ENCODE measurements at places on chromosomes 2 and 18.
A peak's percentile ranks its signal among the peaks of the same experiment; 100 is the strongest.

- DNase-seq, result no peak
These were observed 16.0 kb downstream of the ASPRV1 start for GRCh38 chr2:69945441-69945840.

GRCh38 chr2:47688561-47688960 lies 94.4 kb upstream of the MSH6 start:
- DNase-seq, result peak; percentile 35

- no peak for DNase-seq
These were observed 56.3 kb downstream of the EPAS1 start for GRCh38 chr2:46353509-46353908.

- DNase-seq, result peak; percentile 82
These were observed at the start of gene MAP4K3 for GRCh38 chr2:39436592-39437521. MAP4K3 (minus strand) TSS chr2:39437285; CDS start chr2:39436987, 298 bp downstream.

DNA sequence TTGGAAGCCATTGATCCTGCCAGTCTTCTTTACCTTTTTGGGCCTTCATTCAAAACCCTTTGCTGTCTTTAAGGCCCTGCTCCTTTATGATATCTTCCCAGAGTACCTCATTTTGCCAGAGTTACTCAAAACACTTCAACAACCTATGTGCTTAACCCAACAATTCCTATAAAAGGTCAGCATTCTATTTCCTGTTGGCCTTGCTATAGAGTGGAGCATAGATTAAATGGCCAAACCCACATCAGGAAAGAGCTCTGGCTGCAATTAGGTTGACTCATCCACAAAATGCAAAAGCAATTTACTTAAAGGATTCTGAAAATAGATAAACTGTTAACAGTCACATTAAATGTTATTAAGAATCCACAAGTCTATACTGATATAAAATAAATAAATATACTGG lies 21.2 kb downstream of the MRPL33 start:
- no peak for DNase-seq

- DNase-seq, result no peak
These were observed 125.6 kb upstream of the PKDCC start for GRCh38 chr2:41922177-41922576.

GRCh38 chr2:177691177-177691576 lies 298.6 kb downstream of the AGPS start:
- no peak for DNase-seq
